PC-3 (cell line): ENCODE measurements at places on chromosomes 4 and X. TPM values are rescaled to one million over a fixed set of nuclear protein-coding genes. Genes with fewer than 3 reads are reported as not detected.

- no peak for DNase-seq
Measured at GRCh38 chrX:68755616-68756125, 73.2 kb upstream of the EFNB1 start.

DNA sequence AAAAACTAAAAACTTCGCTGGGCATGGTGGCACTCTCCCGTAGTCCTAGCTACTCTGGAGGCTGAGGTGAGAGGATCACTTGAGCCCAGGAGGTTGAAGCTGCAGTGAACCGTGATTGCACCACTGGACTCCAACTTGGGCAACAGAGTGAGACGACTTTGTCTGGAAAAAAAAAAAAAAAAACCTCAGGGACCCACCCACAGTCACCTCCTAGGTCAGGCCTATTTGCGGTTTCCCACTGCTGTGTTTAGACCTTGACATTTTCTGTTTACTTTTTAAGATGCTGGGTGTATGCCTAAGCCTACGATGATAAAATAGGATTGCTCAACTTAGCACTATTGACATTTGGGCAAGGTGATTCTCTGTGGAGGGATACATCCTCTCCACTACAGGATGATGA lies 197.4 kb upstream of the TBL1X start:
- DNase-seq, result peak; percentile 82

DNA sequence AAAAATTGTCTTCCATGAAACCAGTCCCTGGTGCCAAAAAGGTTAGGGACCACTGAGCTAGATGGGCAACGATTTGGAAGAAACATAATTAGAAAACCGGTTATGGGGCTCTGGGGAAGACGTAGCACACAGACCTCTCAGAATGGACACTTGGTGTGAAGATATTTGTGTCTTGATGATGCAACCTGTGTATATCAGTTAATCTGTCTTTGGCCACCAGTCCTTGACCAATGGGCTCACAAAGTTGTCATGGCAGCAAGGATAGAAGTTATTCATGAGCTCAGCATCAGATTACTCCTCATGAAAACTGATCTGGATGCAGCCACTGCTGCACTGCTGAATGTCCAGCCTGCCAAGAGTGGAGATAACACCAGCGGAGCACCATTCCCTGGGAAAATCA lies 13.6 kb downstream of the MTNR1A start:
- DNase-seq, result no peak

DNA sequence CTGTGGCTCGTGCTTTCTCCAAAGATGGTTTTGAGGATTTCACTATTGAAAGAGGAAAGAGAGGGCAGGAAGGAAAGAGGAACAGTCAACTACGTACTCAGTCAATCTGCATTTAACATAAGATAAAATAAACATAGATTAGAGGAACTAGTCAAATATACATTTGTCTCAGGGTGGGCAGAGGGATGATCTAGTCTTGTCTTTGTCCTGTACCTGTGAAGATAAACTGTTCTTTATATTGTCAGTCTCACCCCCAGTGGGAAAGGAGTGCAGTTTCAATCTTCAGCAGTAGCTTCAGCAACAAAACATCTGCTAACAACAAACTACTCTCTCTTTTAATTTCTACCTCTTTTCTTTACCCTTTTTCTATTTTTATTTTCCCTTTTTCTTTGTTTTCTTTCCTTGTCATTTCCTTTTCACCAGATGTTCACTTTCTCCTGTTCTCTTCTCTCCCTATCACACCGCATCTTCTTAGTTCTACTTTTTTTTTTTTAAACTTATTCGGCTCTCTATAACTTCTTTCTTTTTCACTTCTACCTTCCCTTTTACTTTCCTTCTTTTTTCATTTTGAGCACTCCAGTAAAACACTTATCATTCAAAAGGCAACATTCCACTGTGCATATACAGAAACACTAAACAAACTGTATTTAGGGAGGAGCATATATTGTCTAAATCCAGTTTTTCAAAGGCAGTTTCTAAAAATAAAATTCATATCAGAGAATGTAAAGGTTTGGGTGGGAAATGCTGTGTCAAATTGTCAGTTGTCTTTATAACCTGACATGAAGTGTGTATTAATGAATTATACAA lies 51.4 kb upstream of the GUCY1A1 start:
- DNase-seq, result no peak

- no peak for DNase-seq
Measured at GRCh38 chrX:41512394-41512793, 65.3 kb downstream of the NYX start.

DNA sequence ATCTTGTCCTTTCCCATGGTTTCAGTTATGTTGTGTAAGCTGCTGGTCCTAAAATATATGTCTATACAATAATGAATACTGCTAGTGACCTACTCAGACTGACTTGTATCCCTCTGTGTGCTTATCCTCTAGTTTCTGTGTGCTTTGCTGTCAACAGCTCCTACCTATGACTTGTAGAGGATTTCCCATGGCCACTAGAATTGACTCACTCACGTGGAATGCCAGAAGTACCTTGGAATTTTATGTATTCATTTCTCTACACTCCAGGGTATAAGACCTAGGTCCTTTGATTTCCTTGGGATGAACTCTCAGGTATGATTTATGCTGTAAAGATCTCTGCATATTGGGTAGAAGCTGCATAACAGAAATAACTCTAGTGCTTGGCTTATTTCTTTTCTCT lies 279.9 kb upstream of the SLIT2 start:
- peak; percentile 70 for DNase-seq

Gene GJB1
- total RNA-seq, result not detected in 2 replicates
